Pons (tissue), 1 donor: ENCODE measurements at places on chromosomes 4 and X.

DNA sequence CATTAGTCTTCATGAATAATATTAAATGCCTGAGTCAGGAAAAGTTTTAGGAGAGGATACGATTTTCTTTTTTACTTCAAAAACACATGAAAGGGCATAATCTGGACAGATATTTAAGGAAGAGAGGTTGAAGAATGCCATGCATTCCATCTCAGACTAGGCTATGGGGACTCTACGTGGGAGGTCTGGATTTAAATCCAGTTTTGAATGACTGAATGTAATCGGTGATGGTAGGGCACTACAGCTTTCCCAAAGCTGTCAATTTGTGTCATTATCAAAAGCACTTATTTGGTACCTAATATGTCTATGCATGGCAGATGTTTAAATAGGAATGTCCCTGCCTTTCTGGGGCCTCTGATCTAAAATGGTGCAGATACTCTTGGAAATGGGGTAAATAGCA, 59.3 kb upstream of the RPL34 start:
- no peak for DNase-seq

DNA sequence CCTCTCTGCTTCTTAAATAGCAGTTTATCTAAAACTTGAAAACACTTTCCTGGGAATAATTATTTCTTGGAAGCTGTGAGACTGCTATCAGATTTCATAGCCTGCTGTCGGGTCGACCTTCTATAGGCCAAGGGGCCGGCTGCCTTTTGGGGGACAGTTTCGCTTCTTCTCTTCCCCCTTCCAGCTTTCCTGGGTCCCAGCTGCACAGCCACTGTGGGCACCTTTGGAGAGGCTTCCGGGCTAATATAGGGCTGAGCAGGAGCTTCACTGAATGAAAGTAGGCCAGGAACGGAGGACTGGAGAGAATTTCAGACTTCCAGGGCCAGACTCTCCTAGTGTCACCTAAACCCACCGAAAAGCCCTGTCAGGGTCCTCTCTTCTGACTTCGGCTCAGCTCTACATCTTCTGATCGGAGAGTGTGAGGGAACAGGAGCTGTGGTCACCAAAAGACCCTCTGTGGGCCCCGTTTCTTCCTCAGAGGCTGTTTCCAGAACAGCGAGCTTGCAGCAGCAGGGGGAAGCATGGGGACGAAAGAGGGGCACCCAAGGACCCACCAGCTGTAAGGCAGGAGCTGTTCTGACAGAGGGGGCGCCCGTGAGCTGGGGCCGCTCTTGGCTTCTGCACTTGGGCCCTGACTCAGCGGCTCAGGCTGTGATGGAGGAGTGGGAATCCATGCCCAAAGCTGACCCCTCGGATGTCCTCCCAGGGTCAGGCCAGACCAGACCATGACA, 620.6 kb downstream of the BCOR start:
- DNase-seq = no peak

- DNase-seq = no peak
These were observed 174.3 kb downstream of the ADGRL3 start for GRCh38 chr4:61374447-61374891.

DNA sequence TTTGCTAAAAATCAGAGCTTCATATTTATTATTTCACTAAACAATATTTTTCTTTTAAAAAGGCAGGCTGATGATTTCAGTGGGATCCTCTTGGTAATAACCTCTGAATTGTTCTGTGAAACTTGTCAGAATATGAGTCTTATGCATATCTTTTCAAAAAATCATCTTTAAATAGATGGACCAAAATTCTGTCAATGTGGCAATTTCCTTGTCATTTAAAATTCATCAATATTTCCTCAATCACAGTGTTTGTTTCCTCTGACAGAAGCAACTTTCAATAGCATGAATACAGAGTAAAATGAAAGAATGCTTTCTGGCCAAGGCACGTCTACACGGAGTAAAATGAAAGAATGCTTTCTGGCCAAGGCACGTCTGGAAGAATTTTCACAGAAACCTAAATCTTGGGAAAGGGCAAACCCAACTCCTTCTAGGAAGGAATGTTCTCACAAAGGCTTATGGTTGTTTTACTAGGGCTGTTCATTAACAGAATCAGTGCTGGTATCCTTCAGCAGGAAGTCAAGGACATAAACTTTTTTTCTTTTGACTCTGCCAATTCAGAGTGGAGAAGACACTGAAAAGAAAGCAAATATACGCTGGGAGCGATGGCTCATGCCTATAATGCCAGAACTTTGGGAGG, 99.0 kb upstream of the GPR34 start:
- DNase-seq = no peak

DNA sequence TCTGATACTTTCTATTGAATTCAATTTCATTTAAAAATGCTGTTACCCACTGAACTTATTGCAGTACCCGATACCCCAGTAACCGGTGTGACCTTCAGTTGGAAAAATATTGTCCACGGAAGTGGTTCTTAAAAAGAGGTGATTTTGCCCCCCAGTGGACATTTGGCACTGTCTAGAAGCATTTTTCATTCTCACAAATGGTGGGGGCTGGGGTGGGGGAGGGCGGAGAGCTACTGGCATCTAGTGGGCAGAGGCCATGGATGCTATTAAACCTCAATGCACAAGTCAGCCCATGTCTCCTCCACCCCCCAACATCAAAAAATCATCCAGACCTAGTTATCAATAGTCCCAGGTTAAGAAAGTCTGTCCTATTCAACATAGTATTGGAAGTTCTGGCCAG, 19.6 kb upstream of the CHM start:
- peak; percentile 7 for DNase-seq

- DNase-seq = no peak
These were observed 20.4 kb upstream of the FBXW7 start for GRCh38 chr4:152556283-152556682.

- no peak for DNase-seq
These were observed 32.9 kb upstream of the RAB40A start for GRCh38 chrX:103552236-103552635.

- DNase-seq = no peak
These were observed 1011.7 kb upstream of the PCDH7 start for GRCh38 chr4:29708473-29708872.
